Stimulated activated CD4-positive, alpha-beta T cell treated with anti-CD3 and anti-CD28 coated beads, Interleukin-15, amount 100 ng/mL, for 1 hour (primary cell): ENCODE measurements at places on chromosomes 16 and 17.

DNA sequence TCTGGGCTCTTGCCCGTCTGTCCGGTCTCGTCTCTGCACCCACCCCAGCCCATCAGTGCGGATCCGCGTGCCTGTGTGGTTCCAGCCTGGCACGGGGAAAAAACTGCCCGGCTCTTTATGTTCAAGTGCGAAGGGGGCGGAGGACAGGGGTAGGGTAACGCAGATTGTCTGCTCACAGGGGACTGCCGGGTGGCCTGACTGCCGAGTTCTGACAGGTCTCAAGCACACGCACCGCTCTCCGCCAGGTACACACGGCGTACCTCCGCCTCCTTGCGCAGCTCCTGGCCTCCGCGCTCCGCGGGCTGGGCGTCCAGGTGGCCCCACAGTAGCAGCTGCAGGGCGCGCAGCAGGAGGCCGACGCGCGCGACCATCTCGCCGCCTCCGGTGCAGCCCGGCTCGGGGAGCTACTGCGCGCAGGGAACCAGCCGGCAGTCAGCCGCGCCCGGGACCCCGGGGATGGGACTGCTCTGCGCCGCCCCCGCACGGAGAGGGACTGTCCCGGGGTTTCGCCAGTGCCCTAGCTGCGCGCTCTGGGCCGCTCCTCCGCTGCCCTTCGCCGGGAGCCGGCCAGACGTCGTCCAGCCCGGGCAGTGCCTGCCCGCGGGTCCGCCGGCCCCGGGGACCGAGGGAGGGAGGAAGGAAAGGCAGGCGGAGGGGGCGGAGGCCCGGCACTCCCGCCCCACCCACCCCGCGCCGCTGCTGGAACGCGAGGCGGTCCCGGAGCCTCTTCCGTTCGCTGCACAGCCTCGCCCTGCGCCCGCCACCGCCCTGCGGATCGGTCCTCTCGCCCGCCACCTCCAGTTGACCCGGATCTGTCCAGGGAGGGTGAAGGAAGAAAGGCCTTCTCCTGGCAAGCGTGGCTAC is at the start of gene MMP28:
Gene MMP28 (minus strand): TSS at position 635 of the 864 bp plus-strand sequence. CDS start 264 bp downstream, at position 371.
- peak; percentile 35 for DNase-seq

- no peak for DNase-seq
These were observed 13.7 kb downstream of the C16orf95 start for GRCh38 chr16:87303431-87303930.

- no peak for DNase-seq
These were observed 44.2 kb downstream of the LYRM9 start for GRCh38 chr17:27848931-27849330.

GRCh38 chr17:34671191-34671590 is 91.8 kb downstream of the TMEM132E start:
- no peak for DNase-seq

GRCh38 chr16:77211880-77212740 is 12.9 kb downstream of the SYCE1L start:
- peak; percentile 61 for DNase-seq

DNA sequence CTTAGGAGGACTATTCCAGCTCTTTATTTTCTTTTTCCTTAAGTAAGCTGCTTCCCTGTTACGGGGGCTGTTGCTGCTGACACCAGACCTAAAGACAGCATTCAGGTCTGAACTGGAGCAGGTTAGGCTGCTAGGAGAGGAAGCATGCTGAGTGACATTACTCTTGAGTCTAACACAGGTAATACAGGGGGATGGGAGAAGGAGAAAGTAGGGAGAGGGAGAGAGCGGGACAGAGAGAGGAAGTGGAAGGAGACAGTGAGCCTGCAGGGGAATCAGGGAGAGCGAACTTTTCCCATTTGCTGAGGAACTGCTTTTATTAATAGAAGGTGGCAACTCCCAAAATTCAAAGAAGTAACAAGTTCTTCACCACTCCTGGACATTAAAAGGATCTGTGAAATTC is 130.9 kb downstream of the PARN start:
- DNase-seq: no peak

- DNase-seq: no peak
These were observed 3.0 kb downstream of the ERN1 start for GRCh38 chr17:64126918-64127317.

DNA sequence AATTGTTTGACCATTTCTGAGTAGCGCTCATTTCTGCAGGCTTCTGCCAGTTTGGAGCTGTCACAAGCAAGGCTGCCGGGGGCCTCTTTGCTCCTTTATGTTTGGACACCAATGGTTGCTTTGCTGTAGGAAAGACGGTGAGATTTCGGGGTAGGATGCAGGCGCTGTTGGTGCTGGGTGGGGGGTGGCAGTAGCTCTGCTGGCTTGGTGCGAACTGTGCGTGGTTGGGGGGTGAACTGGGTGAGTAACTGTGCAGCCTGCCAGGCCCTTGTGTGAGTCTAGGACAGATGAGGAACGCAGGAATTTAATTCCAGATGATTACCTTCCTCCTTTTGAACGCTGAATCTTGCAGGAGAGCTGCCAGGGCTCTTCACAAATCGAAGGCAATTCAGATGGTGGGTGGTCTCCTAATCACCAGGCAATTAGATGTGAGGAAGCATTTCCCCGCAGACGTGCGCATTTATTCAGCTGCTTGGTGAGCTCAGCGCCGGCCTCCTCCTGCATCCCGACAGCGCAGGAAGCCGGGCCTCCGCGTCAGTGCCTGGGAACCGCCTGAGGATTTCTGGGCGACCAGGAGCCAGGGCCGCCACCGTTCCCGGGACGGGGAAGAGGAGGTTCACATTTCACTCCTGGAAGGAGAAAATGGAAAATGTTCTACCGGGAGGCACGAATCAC is 154.4 kb downstream of the FOXL1 start:
- no peak for DNase-seq

DNA sequence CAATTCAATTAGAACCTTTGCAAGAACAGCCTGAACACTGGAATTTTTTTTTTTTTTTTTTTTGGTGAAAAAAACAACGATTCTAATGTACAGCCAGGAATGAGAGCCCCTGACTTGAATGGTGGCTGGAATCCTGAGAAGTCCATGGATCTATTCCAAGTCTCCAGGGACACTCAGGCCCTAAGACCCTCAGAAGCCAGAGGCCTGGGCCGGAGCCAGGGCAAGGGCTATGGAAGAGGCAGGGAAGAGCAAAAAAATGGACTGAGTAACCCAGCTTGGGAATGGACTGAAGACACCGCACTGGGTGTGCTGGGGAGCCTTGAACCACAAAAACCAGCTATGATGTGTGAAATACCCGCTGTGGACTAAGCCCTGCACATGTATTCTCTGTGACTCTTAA is 60.3 kb upstream of the LHX1 start:
- DNase-seq: no peak

DNA sequence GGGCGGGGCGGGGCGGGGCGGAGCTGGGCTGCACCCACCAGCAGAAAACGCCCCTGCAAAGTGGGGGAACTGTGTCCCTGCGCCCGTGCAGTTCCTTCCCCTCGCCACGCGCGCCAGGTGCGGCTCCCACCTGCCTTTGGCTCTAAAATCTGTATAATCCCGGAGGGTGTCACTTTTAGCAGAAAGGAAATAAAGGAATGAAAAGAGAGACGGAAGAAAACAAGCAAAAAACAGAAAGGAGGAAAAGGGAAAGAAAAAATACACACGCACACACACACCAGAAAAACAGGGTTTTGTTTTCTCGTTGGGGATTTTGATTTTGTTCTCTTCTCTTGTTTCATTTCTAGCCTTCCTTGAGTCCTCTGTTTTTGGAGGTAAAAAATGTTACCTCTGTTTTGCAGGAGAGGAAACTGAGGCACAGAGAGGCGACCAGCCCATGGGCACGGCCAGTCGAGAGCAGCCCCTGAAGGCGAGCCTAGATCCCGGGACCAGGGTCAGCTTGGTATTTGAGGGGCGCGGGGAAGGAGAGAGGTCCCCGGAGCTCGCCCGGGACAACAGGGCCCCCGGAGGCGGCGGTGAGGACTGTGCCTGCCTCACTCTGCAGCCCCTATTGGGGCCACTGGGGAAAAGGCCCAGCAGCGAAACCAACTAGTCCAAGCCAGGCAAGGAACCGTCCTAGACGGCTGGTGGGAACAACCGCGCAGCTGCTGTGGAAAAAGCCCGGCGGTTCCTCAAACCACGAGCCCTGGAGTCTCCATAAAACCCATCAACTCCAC is 594 bp upstream of the CARHSP1 start:
- DNase-seq: no peak

- DNase-seq: no peak
These were observed 23.3 kb upstream of the ALKBH5 start for GRCh38 chr17:18160128-18160856.

DNA sequence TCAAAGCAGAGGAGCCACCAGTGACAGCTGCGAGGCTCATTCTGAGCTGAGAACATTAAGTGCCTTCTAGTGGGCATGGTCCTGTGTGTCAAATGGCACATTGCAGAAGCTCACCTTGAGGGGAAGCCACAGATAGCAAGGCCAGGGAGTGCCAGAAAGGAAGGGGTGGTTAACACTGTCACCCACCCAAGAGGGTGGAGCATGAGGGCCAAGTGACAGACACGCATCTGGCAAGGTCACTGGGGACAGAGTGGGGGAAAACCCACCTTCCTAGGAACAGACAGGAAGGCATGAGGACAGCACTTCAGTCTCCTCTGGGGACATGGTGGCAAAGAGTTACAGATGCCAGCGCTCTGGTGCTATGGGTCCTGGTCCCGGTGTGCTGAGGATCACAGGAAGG is 22.1 kb downstream of the NUBP1 start:
- no peak for DNase-seq

DNA sequence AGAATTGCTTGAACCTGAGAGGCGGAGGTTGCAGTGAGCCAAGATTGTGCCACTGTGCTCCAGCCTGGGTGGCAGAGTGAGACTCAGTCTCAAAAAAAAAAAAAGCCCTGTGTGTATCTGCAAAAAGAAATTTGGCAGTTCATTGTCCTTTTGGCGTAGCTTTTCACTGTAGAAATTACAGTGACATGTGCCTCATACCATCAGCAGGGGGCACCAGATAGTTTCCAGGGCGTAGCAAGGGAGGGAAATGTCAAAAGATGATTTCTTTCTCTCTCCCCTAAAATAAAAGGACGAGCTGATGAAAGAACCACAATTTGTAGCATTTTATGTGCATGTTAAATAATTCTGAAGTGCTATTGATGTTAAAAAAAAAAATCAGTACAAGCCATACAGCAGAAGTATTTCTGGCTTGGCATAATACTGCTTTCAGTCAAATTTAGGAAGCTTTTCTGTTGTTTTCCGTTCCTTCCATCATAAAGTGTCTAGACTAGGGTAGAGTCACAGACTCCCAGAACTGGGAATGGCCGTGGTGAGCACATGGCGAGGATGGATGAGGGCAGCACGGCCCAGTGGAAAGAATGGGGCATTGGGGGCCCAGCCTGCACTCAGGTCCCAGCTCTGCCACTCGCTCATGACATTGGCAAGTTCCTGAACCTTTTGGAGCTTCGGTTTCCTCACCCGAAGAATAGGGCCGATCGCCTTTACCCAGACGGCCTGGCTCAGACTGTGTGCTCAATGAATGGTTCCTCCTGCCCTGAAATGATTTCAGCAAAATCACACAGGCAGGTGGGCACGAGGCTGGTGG is 59.8 kb upstream of the RPH3AL start:
- no peak for DNase-seq
